ENCODE measurements at places on chromosomes 2 and 18. TPM values are rescaled to one million over a fixed set of nuclear protein-coding genes. Genes with fewer than 3 reads are reported as not detected.

GRCh38 chr2:42871372-42871771 lies 79.0 kb upstream of the HAAO start:
- no peak for DNase-seq

Gene NYAP2
- total RNA-seq, result not detected

Gene ARID5A
- 9.6 TPM for total RNA-seq

DNA sequence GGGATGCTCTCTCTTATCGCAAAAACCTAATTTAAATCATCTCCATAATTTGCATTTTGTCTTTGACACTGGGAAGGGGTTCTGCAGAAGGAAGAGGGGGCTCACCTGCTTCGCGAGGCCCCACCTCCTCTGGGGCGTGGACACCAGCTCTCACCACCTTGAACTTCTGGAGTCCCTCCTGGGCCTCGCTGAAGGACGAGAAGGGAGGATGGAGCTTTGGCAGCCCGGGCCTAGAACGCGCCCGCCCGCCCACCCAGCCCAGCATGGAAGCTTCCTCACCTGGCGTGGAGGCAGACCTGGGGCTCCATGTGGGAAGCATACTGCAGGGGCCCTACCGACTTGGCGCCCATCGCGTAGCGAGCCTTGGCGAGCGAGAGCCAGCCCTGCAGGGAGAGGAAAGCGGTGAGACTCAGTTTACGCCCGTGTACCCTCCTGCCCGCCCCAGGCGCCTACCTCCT lies 1.1 kb upstream of the IMP4 start:
- no peak for DNase-seq

- no peak for DNase-seq
These were observed 50.4 kb downstream of the CLIP4 start for GRCh38 chr2:29165362-29166241.

Gene ACTG2
- not detected for total RNA-seq

GRCh38 chr2:173414823-173415322 lies 60.2 kb downstream of the CDCA7 start:
- no peak for DNase-seq

- DNase-seq, result no peak
These were observed 85.9 kb downstream of the ARMC9 start for GRCh38 chr2:231284296-231284695.

GRCh38 chr2:195477248-195477995 lies 179.6 kb upstream of the SLC39A10 start:
- no peak for DNase-seq

DNA sequence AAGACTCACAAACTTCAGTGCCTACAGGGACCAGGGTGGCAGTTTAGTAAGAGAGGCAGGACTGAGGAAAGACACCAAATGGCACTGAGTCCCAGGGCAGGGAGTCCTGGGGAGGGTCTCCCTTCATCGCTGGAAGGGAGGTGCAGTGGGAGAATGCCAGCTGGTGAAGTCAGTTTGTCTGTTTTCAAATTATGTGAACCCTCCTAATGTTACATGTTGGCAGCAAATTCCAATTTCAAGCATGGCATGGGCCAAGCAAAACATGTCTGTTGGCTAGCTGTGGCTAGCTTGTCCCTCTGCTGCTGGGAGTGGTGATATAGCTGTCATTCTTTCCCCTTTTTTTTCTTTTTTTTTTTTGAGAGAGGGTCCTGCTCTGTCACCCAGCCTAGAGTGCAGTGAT lies 55.9 kb upstream of the HAAO start:
- peak; percentile 42 for DNase-seq

DNA sequence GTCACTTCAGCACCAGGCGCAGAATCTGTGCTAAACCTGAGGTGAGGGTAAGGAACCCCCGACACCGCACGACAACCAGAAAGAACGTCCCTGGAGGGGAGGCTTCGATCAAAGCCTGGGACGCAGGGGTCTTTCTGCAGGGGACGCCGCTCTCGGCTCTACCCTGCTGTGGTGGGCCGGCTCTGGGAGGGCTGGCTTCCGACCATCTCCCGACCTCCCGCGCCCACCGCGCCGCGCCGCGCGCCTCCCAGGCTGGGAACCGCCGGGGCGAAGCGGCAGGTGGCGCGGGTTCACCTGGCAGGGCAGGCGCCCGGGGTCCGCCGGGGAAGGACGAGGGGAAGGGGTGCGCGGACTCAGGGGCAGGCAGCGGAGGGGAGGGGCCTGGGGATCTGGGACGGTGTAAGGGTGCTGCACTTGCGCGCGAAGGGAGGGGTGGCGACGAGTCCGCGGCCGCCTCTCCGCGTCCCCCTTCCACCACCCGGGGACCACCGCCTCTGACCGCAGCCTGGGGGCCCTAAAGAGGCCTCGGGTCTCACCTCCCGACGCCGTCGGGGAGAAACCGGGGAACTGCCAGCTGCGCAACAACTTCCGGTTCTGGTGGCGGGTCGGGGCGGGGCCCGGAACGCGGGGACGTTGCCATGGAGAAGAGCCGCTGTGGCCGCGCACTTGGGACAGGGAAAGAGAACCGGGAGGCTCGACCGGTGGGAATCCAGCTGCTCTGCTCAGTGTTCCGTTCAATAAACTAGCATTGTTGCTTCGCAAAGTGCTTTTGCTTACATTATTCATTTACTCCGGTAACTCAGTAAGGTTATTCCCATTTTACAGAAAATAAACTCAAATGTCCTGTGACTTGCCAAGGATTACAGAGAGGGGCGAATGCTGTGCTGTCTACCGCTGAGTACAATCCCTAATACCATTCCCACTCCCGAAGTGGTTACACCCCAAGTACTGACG lies at the start of gene ZNF396:
ZNF396 (minus strand) TSS at position 596 of the 954 bp plus-strand sequence. CDS start 3,045 bp downstream, outside the sequence.
- peak; percentile 47 for DNase-seq

DNA sequence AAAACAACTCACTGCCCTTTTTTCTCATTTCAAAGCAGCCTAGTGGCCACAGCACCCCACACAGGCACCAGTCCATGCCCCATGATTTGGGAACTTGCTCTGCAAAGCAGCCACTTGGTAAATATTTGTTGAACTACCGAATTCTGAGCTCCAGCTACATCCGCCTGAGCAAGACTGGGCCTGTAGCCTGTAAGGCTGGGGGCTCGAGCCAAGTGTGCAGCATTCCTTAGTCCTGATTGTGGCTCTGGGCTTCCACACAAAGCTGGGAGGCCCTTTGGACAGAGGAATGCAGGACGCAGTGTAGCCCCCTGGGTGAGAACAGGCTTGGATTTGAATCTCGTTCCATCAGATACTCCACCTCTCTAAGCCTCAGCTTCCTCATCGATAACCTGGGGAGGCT lies 88.4 kb downstream of the ACTR2 start:
- DNase-seq, result no peak

DNA sequence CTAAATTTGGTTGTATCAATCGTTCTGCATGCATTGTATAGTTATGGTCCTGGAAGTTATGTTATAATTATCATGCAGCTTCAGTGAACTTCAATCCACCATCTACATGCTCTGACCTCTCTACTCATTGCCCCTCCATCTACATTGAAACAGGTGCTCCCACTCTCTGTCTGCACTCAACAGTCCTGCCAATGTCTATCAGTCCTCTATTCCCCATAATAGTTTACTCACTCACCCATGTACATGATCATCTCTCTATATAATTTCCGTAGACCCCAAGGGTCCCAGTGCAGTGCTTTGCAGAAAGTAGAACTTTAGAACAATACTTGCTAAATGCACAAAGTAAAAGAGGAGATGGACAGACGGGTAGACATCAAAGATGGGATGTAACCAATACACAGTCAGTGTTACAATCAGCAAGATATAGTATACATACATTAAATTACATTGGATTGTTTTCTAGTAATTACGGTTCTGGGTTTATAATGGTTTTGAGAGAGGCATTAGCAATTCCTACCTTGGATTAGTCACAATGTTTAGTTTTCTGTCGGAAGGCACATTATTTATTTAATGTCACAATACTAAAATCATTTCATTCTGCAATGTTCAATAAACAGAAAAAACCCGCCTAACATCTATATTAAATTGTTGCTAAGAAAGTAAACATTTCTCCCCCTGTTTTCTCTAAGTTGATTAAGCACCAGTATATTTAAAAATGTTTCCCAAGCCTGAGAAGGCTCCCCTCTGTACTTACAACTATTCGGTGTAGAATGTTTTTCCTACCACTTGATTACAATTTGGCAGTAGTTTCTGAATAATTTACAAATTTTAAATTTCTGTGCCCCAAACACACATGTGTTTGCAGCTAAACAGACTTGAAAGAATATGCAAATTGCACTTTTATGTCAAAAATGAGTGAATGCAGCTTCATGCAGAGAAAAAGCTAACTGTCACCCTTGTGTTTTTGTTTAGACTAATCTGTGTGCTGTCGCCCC lies 94.4 kb upstream of the SIX2 start:
- DNase-seq, result no peak

DNA sequence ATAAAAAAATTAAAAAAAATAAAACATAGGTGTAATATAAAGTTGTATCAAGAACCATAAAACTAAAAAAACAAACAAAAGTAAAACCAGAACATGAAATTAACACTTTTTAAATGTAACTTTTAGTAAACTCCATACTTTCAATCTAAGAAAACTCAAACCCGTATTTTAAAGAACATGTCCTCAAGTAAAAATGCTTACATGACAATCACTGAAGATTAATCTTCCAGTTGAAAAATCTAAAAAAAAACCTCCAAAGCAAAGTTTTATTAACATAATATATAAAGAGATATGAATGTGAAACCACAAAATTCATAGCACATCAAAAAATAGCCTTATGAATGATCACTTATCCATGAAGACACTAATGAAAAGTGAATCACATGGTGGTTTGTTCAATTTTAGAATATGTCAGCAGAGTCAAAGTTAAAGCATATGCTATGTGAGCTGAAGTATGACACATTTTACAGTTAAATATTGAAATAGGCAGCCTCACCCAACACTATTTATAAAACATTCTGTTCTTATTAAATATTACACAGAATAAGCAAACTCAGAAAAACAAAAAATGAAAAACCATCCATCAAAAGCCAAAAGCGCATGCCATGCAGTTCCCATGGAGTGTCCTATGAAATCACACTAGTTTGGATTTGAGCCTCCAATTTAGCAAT lies 23.1 kb upstream of the CHAC2 start:
- no peak for DNase-seq

GRCh38 chr2:28152585-28153280 lies 239.9 kb upstream of the FOSL2 start:
- peak; percentile 14 for DNase-seq

Gene GPR17
- total RNA-seq, result not detected

DNA sequence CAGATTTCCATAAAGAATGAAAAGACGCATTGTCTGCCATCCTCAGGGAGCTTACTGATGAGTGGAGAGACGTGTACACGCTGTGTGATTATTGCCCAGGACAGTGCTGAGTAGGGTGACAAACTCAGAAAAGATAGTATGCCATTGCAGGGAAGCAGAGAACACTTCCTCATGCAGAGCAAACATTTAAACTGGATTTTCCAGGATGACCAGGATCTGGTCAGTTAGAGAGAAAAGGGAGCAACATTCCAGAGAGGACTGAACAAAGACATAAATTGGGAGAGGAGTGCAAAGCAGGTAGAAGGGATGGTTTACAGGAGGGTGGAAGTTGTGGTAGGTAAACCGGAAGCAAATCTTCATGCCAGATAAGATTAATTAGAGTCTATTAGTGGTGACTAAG lies 2.3 kb downstream of the SLC9A2 start:
- no peak for DNase-seq

- DNase-seq, result no peak
These were observed 114.8 kb downstream of the COPS8 start for GRCh38 chr2:237200462-237200861.

- DNase-seq, result peak; percentile 30
These were observed 243.0 kb downstream of the CELF4 start for GRCh38 chr18:37322492-37323035.

DNA sequence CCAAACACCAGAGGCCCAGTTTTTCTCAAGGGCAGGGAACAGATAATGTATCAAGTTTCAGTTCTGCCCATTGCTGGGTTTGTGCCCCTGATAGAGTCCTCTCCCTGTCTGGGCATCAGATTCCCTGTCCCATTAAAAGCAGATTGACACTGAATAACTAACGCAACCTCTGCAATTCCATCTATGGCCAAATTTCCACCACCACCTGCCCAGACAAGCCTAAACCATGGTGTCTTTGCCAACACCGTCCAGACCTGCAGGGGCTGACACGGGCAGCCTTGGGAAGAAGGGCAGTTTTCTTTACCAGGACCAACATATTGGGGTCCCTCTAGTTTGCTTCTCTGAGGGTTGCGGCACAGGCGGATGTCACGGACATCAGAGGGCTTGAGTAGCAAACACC lies 26.4 kb upstream of the PAX8 start:
- DNase-seq, result no peak

Gene ANKRD62
- total RNA-seq, result not detected

DNA sequence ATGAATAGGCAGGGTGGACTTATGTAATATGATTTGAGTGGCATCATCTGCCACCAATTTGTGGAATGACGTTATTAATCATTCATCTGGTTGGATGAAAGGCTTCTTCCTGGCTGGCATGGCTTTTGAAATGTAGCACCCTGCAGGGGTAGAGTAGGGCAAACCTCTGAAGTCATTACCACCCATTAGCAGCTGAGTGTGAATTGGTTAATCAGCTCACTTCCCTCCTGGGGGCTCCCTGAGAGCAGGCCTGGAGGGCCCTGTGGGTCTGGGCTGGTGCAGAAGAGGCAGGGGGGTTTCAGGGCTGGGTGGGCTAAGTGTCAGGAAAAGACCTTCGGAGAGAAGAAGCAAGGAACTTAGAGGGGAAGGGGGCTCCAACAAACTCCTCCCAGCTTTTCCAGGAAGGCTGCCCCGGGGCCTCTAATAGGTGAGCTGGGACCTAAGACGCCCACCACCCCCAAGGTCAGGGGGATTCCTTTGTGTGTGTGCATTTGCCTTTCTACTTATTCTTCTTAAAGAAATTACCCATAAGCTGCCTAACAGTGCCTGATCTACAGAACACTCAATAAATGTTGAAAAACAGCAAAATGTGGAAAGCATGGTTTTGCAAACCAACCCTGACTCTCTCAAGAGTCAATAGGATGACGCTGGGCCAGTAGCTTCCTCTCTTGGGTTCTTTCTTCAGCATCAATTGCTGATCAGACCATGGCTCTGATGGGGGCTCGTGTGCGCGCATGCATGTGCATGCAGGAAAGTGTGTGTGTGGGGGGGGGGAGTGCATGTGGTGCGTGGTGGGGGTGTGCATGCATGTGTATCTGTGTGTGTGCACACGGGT lies 49.7 kb upstream of the ZNF516 start:
- no peak for DNase-seq

GRCh38 chr18:54052259-54052658 lies 172.2 kb downstream of the MBD2 start:
- DNase-seq, result no peak

DNA sequence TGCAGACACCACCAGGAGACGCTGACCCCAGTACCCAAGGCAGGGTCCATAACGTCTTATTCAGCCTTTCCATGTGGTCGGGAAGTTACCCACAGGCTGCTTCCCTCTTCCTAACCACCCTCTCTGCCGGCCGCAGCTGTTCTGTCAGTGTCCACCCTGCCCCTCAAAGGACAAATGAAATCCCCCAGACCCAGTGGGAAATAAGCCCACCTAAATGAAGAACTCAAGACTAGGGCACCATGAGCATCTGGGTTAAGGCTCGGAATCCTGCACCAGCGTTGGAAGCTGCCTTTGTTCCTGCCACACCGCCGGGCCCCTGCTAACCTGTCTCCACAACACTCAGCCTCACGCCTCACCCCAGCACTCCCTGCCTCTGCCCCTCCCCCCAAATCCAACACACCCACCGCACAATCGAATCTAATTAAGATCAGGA lies 21.7 kb downstream of the BCL11A start:
- DNase-seq, result no peak

GRCh38 chr2:215405722-215406581 lies 29.9 kb downstream of the FN1 start:
- no peak for DNase-seq

- DNase-seq, result no peak
These were observed 9.9 kb upstream of the B4GALT6 start for GRCh38 chr18:31694297-31694696.

All from dermis microvascular lymphatic vessel endothelial cell (primary cell).